Activated T-helper 1 cell treated with anti-CD3 and anti-CD28 coated beads, Interleukin-12 subunit alpha, Interleukin-12 subunit beta, Interleukin-2, Interleukin-4 antibody, amounts not matched to agents 30 ng/mL and 10 ng/mL and 1 ng/mL, durations not matched to agents 14 hours and 24 hours and 36 hours (primary cell): ENCODE measurements at places on chromosomes 12 and 14.

- no peak for DNase-seq
These were observed 3.8 kb downstream of the LRP1 start for GRCh38 chr12:57131896-57132744.

- DNase-seq: no peak
These were observed 17.9 kb downstream of the PGAM5 start for GRCh38 chr12:132728502-132728901.

DNA sequence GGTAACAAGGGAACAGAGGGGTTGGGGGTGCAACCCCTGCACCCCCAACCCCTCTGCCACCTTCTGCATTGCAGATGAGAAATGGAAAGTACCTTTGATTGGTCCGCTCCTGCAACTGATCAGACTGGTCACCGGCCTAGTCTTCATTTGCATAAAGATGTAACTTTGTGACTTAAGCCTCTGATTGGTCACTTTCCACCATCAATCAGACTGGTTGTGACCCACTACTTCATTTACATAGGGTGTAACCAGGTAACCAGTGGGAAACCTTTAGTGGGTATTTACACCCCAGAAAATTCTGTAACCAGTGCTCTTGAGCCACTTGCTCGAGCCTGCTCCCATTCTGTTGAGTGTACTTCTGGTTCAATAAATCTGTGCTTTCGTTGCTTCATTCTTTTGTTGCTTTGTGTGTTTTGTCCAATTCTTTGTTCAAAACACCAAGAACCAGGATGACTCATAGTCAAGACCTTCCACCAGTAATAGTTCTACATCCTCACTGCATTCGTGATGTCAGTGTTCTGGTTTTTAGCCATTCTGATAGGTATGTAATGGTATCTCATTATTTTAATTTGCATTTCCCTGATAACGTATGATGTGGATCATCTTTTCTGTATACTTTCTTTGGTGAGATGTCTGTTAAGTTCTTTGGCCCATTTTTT lies 30.8 kb downstream of the LEMD3 start:
- no peak for DNase-seq

- no peak for DNase-seq
These were observed 359.0 kb downstream of the SEC23A start for GRCh38 chr14:38743966-38744584.

GRCh38 chr14:55654243-55654642 lies 74.2 kb downstream of the KTN1 start:
- DNase-seq: no peak

DNA sequence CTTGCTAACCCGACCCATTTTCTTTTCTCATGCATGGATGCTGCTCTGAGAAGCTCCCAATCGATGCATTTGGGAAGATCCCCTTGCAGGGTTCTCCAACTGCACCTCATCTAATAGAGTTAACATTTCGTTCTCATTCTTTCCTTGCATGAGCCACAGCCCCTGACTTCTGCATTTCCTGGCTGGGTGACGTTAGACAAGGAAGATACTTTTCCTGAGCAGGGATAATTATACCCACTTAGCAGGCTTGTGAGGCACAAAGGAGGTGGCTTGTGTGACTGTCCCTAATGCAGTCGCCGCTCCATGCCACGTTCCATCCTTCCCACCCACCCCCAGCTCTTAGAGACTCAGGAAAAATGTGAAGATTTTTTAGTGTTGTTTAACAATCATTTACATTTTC lies 195.1 kb downstream of the CHST11 start:
- DNase-seq: no peak
